Left lung (tissue), 14 donors: ENCODE measurements at places on chromosomes 6 and 20. TPM values are rescaled to one million over a fixed set of nuclear protein-coding genes. Genes with fewer than 3 reads are reported as not detected.

DNA sequence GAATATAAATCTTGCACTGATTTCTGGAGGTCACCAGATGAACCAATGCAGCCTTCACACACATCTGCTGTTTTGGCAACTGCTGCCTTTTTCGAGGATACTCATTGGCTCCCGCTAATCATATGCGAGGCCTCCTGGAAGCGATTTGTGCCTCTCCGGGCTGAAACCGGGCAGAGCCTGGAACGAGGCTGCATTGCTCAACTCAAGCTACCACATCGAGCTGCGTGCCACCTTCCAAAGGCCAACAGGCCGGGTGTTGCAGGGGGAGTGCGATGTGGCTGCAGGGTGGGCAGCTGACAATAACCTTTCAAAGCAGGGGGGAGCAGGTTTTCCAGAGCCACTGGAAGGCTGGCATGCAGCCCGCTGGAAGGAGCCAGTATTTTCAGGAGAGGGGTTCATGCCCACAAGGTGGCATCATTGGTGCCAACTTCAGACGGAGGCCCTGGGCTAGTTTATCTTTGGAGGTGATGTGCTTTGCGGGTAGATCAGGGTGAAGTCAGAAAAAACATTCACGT, 122.6 kb upstream of the IFNGR1 start:
- no peak for DNase-seq

DNA sequence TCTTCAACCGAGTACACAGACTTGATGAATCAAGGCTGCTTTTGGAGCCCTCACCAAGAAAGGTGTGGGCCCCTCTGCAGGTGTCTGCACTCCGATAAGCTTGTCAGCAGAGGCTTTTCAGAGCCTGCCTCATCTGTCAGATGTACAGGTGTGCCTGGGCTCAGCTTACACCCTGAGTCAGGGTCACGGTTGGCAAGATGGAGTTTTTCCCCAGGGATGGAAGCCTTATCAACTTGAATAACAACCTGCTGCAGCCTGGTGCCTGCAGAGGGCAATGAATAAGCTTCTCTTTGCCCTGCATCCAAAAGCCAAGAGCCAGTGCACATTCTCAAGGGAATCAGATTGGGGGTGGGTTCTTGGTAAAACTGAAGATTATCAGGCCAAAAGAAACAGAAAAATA, 427.1 kb downstream of the CD83 start:
- no peak for DNase-seq

DNA sequence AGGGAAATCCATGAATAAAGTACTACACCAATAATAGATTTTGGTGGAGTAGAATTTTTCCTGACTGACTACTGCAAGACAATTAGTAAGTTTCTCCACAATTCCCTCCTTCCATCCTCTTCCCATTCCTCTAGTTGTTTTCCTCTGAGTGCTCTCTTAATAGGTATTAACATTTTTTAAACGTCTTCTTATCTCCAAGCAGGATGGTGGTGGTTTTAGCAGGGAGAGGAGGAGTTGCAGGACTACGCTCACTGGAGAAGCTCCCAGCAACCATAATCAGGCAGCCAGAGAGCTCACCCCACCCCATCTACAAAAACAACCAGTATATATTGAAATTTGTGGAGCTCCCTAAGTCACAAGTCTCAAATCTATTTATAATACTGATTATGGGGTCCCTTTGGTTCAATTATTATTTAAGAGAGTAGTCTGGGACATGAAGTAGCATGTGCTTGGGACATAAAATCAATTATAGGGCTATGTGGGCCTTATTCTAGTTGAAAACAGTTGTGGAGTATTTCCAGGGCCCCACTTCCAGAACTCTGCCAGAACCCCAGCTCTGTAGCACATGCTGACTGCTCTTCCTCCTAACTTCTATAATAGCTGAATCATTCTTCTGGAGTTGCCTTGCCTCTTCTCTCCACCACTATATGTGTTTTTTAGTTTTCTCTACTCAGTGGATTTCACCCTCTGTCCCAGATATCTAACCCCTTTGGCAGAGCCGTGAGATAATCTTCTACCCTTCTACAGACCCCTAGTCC, 49.8 kb downstream of the MYB start:
- DNase-seq = no peak

GRCh38 chr6:36129941-36130666, at the start of gene MAPK13:
Gene MAPK13 (plus strand): TSS chr6:36130513. CDS start chr6:36130583, 70 bp downstream.
- DNase-seq = peak; percentile 89

DNA sequence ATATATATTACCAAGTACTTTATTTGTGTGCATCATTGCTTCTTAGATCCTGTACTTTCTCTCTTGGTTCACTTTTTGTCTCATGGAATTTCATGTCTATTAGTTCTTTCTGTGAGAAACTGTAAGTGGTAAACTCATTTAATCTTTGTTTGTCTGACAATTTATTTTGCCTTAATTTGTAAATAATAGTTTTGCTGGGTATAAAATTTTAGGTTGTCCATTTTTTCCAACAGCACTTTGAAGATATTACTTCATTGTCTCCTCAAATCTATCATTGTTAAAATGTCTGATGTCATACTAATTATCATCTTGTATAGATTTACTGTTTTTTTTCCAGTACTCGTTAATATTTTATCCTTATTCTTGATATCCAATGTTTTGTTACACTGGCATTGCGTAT, 205.2 kb upstream of the CDYL start:
- DNase-seq = no peak

DNA sequence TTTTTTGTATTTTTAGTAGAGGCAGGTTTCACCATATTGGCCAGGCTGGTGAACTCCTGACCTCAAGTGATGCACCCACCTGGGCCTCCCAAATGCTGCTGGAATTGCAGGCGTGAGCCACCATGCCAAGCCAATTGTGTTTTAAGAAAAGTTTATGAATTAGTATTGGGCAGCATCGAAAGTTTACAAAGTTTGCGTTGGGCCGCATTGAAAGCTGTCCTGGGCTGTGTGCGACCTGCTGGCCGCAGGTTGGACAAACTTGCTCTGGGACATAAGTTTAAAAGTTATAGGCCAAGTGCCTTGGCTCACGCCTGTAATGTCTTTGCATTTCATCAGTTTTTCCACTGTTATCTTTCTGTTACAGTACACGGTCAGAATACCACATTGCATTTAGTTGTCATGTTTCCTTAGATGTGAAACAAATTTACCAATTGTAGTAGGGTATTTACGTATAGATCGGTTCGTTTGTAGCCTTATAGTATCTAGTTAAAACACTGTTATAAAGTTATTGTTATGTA, 39.5 kb downstream of the ASXL1 start:
- no peak for DNase-seq

Gene ENPP4
- polyA plus RNA-seq = 11.5 TPM

Gene TP53TG5
- 1.00 TPM for polyA plus RNA-seq
